Tibial nerve (tissue), 4 donors: ENCODE measurements at places on chromosomes 1 and 21. TPM values are rescaled to one million over a fixed set of nuclear protein-coding genes. Genes with fewer than 3 reads are reported as not detected.

- H3K4me1 ChIP-seq, result peaks cover 63% of the 10 kb centered on the region
- no peaks in the 10 kb centered on the region for H3K27me3 ChIP-seq
- H3K27ac ChIP-seq, result peak overlapping the region; percentile 96
- no peaks in the 10 kb centered on the region for H3K36me3 ChIP-seq
- no peak overlapping the region for H3K4me3 ChIP-seq
- DNase-seq, result no peak
Observed at GRCh38 chr1:203324105-203325025, 19.0 kb downstream of the BTG2 start.

Gene CD101
- total RNA-seq, result not detected

DNA sequence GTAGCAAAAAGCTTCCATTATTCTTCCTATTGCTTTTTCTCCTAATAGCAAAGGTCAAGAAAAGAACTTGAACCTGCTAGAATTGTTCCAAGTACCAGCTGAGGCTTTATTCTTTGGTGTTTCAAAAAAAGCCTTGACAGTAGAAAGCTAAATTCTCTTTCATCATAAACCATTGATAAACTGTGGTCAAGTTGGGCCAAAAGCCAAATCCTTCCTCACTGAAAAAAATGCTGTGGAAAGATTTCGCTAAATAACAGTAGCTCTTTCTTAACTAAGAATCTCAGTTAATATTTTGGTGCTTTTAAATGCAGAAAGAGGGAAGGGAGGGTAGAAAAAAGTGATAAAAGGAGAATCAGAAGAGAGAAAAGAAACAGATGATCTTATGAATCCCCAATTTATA is 14.0 kb upstream of the JAM2 start:
- H3K4me1 ChIP-seq, result no peaks in the 10 kb centered on the region
- H3K27ac ChIP-seq, result no peak overlapping the region
- no peaks in the 10 kb centered on the region for H3K36me3 ChIP-seq
- H3K4me3 ChIP-seq, result no peak overlapping the region

Gene KRTAP19-3
- not detected for total RNA-seq

- no peak overlapping the region for H3K4me3 ChIP-seq
- no peak for DNase-seq
- H3K27me3 ChIP-seq, result no peaks in the 10 kb centered on the region
- no peak overlapping the region for H3K27ac ChIP-seq
- H3K4me1 ChIP-seq, result no peaks in the 10 kb centered on the region
Observed at GRCh38 chr1:147648933-147649332, 21.4 kb downstream of the ACP6 start.

GRCh38 chr1:225817611-225818061 is 7.7 kb downstream of the EPHX1 start:
- H3K4me3 ChIP-seq, result no peak overlapping the region
- peaks cover 75% of the 10 kb centered on the region for H3K4me1 ChIP-seq
- H3K36me3 ChIP-seq, result peaks cover 7% of the 10 kb centered on the region
- DNase-seq, result peak; percentile 72

- DNase-seq, result no peak
- H3K4me1 ChIP-seq, result no peaks in the 10 kb centered on the region
Observed at GRCh38 chr1:201059871-201060555, 36.5 kb upstream of the KIF21B start.

DNA sequence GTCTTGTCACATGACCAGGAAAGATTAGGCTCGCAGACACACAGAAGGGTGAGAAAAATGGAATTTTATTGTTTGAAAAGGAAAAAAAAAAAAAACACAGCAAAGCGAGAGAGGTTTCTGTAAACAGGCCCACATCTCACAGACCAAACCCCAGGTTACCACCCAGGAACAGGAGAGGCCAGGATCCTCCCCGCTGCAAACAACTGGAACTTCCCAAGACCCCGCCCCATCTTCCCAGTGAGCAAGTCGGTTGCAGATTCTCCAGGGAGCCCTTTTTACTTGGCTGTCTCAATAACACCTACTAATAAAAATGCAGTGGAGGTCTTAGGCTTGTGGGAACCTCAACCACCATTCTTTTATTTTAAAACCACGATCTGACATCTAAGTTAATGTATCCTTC is 84.7 kb upstream of the ETS2 start:
- H3K27ac ChIP-seq, result no peak overlapping the region
- no peaks in the 10 kb centered on the region for H3K4me1 ChIP-seq
- DNase-seq, result no peak
- H3K27me3 ChIP-seq, result no peaks in the 10 kb centered on the region

DNA sequence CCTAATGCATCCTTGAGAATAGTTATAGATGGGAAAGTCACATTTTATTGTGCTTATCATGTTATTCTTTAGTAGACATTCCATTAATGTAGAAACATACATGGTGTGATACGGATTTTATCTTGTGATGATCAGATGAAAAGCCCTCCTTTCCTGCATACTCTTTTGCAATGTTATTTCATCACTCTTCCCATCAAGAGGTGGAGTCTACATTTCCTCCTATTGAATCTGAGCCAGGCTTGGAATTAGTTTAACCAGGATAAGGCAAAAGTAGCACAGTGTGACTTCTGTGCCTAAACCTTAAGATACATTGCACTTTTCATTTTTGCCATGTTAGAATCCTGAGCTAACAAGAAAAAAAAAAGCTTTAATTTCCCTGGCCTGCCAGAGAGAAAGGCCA is 393.7 kb upstream of the ST6GALNAC5 start:
- H3K27ac ChIP-seq, result no peak overlapping the region
- no peaks in the 10 kb centered on the region for H3K36me3 ChIP-seq
- H3K4me3 ChIP-seq, result no peak overlapping the region
- DNase-seq, result no peak

Gene FLG2
- total RNA-seq, result not detected

- no peaks in the 10 kb centered on the region for H3K36me3 ChIP-seq
- no peak overlapping the region for H3K27ac ChIP-seq
- DNase-seq, result no peak
- H3K27me3 ChIP-seq, result no peaks in the 10 kb centered on the region
- H3K4me3 ChIP-seq, result no peak overlapping the region
Observed at GRCh38 chr1:184146202-184146601, 94.7 kb downstream of the TSEN15 start.

DNA sequence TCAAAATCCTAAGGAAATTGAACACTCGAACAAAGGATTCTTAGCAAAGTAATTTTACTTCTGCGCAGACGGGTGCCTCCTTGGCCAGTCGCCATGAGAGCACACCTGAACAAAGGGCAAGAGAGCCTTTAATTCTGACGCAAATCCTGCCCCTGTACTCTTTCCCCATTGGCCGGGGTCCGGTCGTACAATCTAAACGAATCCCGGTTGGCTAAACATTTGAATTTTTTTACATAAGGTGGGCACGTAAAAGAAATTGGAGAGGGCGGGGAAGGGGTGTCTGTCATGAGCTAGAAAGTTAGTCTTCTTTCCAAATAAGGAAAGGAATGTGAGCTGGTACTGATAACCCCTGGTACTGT is 8.2 kb upstream of the IL22RA1 start:
- H3K4me3 ChIP-seq, result no peak overlapping the region
- DNase-seq, result no peak
- no peaks in the 10 kb centered on the region for H3K36me3 ChIP-seq
- H3K27me3 ChIP-seq, result no peaks in the 10 kb centered on the region
- H3K27ac ChIP-seq, result no peak overlapping the region
- H3K4me1 ChIP-seq, result no peaks in the 10 kb centered on the region

Gene PEAR1
- total RNA-seq, result 47.4 TPM

GRCh38 chr1:31703431-31704270 is at the start of gene COL16A1:
Gene COL16A1 (minus strand): TSS chr1:31704017. CDS start chr1:31702193, 1,824 bp downstream.
- H3K4me3 ChIP-seq, result peak within 1 kb of the TSS; percentile 35
- H3K27ac ChIP-seq, result peak within 1 kb of the TSS; percentile 86
- peak; percentile 55 for DNase-seq
- no peaks in the 10 kb centered on the region for H3K27me3 ChIP-seq
- H3K4me1 ChIP-seq, result peaks cover 7% of the 10 kb centered on the region

DNA sequence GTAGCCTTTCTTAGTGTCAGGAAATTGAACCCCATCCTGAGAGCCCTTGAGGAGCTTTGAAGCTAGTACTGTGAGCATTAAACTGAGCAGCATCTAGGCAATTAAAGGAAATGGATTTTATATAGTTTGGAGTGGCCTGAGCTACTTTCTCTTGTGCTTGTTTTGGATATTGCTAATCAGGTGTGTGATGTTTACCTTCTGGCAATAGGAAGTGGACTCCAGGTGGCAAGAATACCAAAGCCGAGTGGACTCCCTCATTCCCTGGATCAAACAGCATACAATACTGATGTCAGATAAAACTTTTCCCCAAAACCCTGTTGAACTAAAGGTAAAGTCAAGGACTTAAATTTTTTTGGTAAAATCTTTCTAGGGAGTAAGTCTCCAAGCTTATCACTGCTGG is 79.4 kb downstream of the MACF1 start:
- H3K4me1 ChIP-seq, result no peaks in the 10 kb centered on the region
- H3K36me3 ChIP-seq, result peaks cover 4% of the 10 kb centered on the region
- H3K4me3 ChIP-seq, result no peak overlapping the region
- no peak overlapping the region for H3K27ac ChIP-seq
- DNase-seq, result no peak

DNA sequence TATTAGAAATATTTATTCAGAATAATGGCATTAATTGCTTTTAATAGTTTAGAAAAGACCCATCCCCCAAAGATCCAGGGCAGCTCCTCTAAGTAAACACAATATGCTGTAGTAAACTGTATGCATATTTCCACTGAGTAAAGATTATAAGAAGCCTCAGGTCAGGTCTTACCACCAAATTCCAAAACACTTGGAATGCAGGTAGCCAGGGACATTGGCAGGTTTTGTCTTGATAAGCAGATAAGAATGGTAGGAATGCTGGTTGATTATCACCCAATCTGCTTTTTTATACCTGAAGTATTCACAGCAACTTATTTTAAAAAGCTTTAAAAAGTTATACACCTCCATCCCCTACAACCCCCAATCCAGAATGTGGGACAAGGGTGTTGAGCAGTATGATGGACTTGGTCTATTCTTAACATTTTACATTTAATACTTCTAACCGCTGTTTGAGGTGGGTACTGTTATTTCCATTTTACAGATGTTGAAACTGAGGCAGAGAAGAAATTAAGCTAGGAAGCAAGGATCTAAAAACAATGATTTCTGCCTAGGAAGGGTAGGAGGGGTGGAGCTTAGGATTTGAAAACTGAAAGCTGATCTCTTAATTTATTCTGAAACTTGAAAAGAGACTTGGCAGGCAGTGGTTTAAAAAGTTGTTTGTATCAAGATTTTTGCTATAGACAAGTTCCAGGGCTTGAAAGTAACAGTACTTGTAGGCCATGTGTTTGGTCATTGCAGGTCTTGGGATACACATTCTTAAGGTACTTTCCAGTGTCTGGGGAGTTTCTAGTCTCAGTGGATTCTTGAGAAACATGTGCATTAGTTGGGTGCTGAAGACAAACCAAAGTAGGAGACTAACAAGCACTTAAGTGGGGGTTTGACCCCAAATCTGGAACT is 15.6 kb upstream of the THEM4 start:
- no peaks in the 10 kb centered on the region for H3K4me1 ChIP-seq
- DNase-seq, result no peak
- no peak overlapping the region for H3K4me3 ChIP-seq
- no peak overlapping the region for H3K27ac ChIP-seq
